ENCODE measurements at places on chromosomes 7 and 10.

GRCh38 chr10:109966961-109967738, 40.6 kb upstream of the ADD3 start:
- no peak for DNase-seq

GRCh38 chr7:141452911-141453310, 98.3 kb upstream of the AGK start:
- DNase-seq = no peak

DNA sequence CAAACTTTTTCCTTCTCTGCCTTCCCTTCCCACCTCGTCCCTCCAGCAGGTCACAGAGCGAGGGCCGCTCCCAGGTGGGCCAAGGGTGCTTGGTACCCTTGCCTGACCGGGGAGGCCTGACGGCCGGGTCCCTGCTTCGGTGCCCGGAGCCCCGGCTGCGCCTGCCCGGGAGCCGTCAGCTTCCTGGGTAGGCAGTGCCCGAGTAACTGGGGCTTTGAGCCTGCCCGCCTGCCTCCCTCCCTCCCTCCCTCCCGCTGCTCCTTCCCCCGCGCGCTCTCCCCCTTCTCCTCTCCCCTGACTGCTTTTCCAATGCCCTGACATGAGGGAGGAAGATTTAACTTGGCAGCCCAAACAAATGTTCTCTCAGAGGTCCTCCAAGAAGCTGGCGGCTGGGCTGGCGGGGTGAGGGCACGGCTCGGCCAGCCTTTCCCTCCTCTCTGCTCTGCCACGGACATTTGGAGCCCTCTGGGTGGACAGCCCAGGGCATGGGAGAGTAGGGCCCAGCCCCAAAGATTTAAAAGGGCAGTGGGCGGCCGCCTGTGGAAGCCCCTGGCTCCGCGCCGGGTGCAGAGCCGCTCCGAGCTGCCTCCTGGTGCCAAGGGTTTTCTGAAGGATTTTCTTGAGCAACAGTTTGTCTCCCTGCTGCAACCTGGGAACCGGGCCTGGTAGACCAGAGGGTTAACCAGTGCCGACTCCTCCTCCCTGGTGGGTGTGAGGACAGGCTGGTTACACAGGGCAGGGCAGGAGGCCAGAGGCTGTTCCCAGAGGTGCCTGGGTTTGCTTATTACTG, 2.0 kb downstream of the ZMIZ1 start:
- peak; percentile 17 for DNase-seq

- no peak for DNase-seq
These were observed 42.7 kb downstream of the CAMK2B start for GRCh38 chr7:44282601-44283171.

GRCh38 chr10:19518632-19519031, 297.6 kb upstream of the PLXDC2 start:
- no peak for DNase-seq

GRCh38 chr10:121096617-121097431, 245.7 kb downstream of the WDR11 start:
- no peak for DNase-seq

DNA sequence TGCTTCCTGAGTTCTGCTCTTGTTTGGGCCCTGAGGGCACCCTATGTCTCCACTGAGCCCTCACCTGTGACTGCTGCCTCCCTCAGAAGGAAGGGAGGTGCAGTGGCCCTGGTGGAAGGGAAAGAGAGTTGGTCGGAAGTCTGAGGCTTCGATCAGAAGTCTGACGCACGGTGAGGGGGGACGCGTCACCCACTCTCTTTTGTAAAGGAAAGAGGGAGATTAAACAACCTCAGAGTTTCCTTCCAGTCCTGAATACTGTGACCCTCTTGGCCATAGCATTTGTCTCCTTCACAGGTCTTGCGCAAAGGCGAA, 31.4 kb upstream of the TRIM8 start:
- DNase-seq = peak; percentile 63

DNA sequence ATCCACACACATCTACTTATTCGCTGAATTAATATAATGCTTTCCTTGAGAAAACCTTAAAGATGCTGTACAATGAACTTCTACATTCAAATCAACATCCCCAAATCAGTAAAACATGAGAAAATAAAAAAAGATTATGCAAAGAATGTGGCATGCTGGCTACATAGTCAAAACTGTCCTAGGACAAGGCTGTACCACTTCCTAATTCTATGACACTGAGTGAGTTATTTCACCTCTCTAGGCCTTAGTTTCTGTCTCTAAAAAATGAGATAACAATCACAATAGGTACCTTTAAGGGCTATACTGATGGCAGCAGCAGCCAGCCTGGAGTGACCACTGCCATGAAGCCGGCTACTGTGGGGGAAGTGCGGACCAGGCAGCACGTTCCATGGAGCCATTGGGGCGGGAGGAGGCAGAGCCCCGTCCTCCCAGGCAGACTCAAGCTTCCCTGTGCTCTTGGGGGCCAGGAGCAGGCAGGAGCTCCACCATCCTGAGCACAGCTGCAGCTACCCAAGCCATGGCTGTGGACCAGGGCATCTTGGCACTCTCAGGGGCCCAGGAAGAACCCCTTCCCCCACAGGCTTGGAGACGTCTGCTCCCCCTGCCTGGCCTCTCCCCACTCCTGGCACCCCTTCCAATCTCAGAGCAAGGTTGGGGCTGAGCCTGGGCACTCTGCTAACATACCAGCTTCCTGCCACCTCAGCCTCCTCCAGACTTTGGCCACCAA, 110.2 kb downstream of the ELAPOR2 start:
- no peak for DNase-seq

- DNase-seq = no peak
These were observed 686.9 kb downstream of the AUTS2 start for GRCh38 chr7:70285187-70285586.

DNA sequence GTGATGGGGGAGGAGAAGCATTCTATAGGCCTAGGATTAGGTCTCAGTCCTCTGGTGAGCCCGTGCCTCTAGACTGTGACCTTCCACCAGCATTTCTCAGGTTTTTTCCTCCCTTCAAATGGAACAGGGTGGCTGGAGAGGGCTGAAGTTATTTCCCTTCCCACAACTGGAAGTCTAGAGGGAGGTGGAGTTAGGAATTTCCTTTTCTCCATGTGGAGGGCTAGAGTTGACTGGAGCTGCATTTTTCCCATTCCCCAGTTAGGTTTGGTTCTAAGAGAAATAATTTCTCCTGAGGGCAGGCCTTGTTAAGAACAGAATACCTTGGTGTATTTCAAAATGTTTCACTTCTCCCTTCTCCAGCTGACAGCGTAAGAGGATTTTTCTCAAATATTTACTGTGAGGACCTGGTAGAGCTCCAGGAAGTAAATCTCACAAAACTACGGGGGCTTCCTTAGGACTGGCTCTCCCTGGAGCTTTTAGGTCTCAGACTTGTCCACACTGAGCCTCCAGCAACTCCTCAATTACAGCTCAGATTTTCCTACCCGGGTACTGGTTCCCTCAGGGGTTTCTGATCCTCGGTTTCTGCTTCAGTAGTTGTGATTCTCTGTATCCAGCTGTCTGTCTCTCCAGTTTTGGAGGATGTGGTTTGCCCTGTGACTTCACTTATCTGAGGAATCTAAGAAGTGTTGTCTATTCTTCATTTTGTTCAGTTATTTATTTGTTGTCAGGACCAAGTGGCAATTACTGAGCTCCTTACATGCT, 6.0 kb upstream of the REEP3 start:
- DNase-seq = no peak

- DNase-seq = no peak
These were observed 22.7 kb downstream of the FAM133B start for GRCh38 chr7:92567460-92567859.

DNA sequence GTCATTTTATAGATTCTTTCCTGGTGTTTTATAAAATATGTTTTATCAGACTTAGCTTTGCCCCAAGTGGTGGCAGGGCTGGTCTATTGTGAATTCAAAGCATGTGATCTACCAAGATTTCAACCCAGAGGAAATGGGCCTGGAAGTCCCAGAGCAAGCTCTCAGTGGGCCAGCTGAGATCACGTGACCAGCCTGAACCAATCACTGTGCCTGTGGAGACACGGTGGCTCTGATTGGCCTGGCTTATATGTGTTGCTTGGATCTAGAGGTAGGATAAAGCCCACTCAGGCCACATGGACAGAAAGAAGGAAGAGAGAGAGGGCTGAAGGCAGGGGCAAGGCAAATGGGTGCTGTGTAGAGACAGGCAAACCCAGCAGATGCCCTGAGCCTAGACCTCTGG, 65.5 kb upstream of the GATA3 start:
- no peak for DNase-seq

GRCh38 chr7:22192801-22193200, 164.2 kb downstream of the RAPGEF5 start:
- no peak for DNase-seq

GRCh38 chr10:77608281-77608680, 29.3 kb downstream of the KCNMA1 start:
- no peak for DNase-seq

DNA sequence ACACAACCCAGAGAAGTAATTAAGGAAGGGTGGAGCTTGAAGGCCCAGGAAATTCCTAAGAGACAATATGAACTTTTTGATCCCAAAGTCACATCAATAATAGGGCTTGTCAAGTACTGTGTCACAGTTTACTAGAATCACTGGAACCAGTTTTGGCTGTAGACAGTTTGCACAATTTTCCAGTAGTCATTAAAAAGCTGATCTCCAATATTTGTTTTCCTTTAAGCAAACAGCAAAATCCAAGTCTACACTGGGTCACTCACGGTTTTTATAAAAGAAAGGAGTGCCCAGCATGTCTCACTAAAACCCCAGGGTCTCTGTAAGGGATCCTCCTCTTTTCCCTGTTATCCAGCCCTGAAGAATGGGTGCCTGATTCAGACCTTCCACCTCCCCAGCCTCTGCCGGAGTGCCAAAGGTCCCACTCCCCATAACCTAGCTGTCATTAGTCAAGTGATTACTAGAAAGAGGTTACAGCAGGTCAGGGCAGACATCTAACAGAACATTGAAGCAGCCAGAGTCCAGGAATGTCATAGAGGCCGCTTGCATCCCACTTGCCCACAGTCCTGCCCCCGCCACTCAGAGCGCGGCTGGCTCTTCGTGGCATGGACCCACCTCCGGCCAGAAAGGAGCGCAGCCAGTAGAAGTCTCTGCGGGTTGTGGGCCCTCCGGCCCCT, 552 bp downstream of the SLC25A16 start:
- DNase-seq = no peak

GRCh38 chr7:122199171-122199570, 55.1 kb upstream of the AASS start:
- no peak for DNase-seq

GRCh38 chr10:76309741-76310587, 878.5 kb downstream of the LRMDA start:
- DNase-seq = no peak

GRCh38 chr7:66627881-66628360, 760 bp upstream of the KCTD7 start:
- no peak for DNase-seq

DNA sequence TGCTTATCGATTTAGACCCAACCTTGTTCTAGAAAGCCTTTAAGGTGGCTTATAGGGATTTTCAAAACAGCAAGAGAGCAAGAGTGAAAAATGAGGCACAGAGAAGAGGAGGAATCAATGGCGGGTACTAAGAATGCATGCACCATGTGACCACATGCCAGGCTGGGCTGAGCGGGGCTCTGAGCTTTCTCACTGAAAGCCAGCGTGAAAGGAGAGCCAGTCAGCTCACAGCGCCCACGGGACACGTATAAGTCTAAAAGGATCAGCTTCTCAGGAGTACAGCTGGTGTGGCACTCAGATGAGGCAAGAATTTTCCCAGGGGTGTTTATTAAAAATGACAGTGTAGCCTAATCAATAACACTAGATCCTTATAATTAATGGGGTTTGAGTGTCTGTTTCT, 114.3 kb downstream of the SLIT1 start:
- DNase-seq = no peak

DNA sequence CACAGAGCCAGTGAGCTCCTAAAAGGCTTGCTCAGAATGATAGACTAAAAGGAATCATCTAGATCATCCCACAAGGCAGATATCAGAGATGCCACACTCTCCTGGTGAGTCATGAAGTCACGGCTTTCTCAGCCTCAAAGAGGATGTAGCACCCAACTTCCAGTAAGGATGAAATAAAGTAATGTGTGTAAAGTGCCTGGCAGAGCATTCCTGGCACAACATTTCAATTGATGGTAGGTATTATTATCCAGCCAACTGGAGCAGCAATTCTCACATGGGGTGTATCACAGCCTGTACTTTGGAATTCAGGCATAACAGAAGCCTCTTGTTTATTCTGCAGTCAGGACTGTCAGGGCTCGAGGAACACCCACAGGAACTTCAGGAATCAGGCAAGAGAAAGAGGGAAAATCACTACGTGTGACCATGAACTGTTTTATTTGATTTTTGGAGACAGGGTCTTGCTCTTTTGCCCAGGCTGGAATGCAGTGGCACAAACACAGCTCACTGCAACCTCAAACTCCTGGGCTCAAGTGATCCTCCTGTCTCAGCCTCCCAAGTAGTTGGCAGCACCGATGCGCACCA, 5.3 kb upstream of the NAT16 start:
- no peak for DNase-seq

GRCh38 chr10:3162533-3162932, 10.0 kb downstream of the PITRM1 start:
- DNase-seq = no peak

DNA sequence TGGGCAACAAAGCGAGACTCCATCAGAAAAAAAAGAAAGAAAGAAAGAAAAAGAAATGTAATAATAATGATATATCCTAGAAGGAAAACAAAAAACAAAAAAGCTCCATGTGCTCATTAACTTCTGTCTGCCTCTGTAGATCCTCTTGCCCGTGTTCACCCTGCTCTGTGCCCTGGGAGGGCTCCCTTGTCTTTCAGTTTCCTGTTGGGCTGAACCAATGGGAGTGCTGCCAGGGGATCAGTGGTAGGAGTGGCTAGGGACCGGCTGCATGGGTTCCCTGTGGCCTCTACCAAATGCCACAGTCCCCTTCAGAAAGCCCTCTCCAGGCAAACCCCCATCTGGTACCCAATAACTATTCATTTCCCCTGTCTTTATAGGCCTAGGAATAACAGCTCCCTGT, 51.8 kb upstream of the PARD3 start:
- no peak for DNase-seq

DNA sequence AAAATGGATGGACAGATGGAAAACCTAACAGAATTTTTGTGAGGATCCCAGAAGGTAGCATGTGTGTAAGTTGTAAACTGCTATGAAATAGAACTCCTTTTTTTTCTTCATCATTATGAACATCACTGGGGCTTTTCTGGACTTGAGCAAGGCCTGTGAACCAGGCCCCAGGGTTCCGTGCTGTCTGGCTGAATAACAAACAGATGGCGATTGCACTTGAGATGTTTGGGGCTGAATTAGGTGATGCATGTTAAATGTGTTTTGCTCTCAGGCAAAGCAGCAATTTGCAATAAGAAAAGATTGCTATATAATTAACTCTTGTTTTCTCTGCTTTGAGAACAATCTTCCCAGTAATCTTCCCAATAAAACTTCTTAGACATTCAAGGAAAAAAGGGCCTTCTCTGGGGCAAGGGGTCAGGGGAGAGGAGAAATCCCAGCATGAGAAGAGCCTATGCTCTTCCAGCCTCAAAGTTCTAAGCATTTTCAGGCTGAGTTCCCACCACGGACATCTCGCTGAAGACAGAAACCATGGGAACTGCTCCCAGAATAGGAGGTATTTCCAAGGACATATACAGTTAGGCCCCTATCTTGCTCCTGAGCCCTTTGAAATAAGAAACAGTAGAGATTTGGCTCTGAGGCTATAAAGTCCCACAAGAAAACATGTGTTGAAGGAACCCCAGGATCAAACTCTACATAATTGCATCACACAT, 98.7 kb downstream of the ITIH5 start:
- DNase-seq = no peak
